ENCODE measurements at places on chromosomes 2 and 18.

DNA sequence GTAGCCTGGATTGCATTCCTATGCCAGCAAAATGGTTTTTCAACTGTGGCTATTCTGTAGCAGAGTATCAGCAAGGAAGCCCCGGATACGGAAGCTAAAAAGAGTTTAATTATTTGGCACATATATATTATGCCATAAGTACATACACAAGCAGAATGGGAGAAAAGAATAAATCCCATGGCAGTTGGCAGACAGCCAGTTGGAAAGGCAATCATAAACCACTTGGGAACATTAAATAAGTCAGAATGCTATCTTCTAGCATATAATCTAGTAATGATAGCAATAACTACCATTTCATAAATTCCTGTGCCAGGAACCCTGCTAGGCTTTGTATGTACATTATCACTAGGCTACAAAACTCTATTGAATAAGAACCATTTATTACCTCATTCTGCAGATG lies 26.0 kb downstream of the GALNT5 start:
- no peak for DNase-seq

- DNase-seq, result no peak
Measured at GRCh38 chr18:25113566-25113965, 238.4 kb downstream of the ZNF521 start.

GRCh38 chr2:30191819-30192271 lies 39.5 kb upstream of the LBH start:
- no peak for DNase-seq

DNA sequence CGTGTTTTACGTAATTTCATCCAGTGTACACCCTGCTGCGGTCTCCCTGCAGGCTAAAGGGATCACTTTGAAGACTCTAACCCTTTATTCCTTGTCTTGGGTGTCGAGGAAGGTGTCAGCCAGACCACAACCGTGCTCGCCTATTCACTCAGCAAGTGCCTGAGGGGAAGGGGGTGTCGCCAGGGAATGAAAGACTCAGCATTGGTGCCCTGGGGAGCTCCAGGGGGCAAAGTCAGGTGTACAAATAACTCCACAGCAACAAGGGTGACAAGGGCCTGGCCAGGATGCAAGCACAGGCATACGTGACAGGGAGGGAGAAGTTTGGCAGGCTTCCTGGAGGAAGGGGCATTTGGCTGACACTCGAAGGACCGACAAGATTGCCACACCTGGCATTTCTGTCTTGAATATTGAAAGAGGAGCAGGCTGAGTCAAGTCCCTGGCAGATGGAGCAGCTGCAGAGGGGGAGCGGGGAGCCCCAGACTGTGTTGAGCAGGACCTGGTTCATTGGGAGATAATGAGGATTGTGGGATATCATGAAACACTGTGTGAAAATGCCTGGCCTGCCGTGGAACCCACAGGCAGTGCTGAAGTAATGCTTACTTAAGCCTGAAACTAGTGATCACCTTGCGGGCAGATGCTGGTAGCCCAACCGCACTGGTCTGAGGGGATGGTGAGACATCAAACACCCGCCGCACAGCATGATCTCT lies 93.9 kb downstream of the RHOB start:
- DNase-seq, result no peak
